T follicular helper cell (primary cell): ENCODE measurements at places on chromosomes 5 and 9.
A peak's percentile ranks its signal among the peaks of the same experiment; 100 is the strongest.

DNA sequence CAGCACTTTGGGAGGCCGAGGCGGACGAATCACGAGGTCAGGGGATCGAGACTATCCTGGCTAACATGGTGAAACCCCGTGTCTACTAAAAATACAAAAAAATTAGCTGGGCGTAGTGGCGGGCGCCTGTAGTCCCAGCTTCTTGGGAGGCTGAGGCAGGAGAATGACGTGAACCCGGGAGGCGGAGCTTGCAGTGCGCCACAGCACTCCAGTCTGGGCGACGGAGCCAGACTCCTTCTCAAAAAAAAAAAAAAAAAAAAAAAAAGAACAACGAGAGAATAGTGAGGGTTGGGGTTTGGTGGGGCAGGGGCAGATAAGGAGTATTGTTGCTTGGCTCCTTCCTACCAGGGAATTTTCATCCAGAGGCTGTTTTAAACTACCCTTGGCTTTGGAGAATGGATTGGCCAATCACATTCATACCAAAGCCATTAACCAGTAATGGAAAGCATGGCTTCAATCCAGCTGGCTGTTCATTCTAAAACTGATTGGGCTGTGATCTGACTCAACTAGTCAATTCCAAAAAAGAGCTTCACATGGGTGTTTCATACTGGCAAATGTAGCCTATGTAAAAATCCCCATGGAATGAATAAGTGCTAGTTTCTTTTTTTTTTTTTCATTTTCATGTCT is 64.4 kb downstream of the PLCXD3 start:
- no peak for DNase-seq

GRCh38 chr5:143922718-143923117 is 110.8 kb downstream of the HMHB1 start:
- DNase-seq: no peak

- no peak for DNase-seq
Observed at GRCh38 chr5:6350277-6351090, 27.9 kb downstream of the MED10 start.

GRCh38 chr5:149223081-149223848 is 48.4 kb upstream of the AFAP1L1 start:
- DNase-seq: no peak

GRCh38 chr9:98993570-98993945 is 49.9 kb downstream of the COL15A1 start:
- DNase-seq: no peak

DNA sequence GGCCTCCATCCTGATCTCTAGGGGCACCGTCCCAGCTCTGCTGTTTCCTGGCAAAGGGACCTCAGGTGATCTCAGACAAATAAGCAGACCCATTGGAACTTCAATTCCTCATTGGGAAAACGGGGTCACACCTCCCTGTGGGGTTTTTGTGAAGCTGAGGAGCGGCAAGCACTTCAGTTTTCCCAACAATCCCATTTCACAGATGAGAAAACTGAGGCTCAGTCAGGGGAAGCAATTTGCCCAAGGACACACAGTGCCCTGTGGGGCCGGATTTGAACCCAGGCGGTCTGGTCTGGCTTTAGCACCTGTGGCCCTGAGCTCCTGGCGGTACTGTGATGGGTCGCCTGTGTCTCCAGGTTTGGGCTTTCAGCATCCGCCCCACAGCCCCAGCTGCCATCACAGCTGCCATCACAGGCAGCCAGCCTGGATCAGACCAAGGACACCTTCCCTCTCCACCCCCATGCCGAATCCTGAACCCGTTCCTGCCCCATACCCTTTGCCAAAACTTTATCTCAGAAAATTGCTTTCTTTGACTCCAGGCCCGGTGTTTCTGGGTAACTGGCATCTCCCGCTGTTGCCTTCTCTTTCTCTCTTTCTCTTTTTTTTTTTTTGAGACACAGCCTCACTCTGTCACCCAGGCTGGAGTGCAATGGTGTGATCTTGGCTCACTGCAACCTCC is 26.4 kb downstream of the NCS1 start:
- no peak for DNase-seq

DNA sequence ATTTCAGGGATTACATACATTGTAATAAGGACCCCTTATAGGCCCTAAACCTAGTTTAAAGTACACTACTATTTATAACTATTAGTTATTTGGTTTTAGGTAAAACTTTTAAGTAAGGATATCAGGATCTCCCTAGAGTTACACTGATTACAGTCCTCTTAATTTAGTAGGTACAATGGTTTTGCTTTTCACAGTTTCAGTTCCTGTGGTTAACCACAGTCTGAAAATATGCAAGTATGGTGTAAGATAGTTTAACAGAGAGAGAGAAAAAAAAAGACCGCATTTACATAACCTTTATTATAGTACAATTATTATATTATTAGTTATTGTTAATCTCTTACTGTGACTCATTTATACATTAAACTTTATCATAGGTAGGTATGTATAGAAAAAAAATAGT is 725.3 kb upstream of the PTPRD start:
- DNase-seq: no peak

- DNase-seq: no peak
Observed at GRCh38 chr9:36748322-36748899, 175.7 kb downstream of the MELK start.

DNA sequence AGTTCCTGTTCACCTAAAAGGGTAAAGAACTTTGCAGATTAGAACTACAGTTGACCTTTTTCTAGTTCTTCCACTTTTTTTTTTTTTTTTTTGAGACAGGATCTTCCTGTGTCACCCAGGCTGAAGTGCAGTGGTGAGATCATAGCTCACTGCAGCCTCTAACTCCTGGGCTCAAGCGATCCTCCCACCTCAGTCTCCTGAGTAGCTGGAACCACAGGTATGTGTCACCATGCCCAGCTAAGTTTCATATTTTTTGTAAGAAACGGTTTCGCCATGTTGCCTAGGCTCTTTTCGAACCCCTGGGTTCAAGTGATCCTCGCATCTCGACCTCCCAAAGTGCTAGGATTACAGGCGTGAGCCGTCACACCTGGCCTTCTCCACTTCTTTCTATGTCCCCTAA is 39.7 kb upstream of the TNFAIP8 start:
- DNase-seq: no peak

GRCh38 chr5:35856765-35857351 is at the start of gene IL7R:
Gene IL7R, plus strand, starts transcription at chr5:35856891. Its CDS starts 87 bp downstream, at chr5:35856978.
- DNase-seq: no peak

DNA sequence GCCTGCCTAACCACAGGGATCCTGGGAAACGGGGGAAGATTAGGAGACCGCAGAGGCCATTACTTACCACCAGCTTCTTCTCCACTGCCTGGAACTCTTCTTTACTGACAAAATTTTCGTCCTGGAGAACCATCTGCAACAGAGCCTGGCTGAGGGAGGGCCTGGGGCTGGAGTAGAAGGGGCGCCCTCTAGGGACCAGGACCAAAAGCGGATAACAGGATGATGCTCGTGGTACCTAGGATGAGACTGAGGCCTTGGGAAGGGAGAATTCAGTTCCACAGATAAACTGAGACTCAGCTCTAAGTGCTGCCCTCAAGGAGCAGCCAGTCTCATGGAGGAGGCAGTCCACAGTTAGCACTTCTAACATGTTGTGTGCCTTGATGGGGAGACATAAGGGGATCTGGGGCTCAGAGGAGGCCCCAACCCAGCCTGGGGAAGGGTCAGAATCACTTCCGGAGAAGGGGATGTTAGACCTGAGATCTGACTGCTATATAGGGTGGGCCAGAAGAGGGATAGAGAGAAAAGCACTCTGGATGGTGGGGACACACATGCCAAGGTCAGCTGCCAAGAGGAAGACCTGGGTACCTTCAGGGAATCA is 1.2 kb downstream of the SPATA24 start:
- no peak for DNase-seq

- peak; percentile 20 for DNase-seq
Observed at GRCh38 chr9:133534346-133535291, at the start of gene ADAMTSL2. Gene ADAMTSL2, plus strand, starts transcription at chr9:133534704. Its CDS starts 2,009 bp downstream, at chr9:133536713.

DNA sequence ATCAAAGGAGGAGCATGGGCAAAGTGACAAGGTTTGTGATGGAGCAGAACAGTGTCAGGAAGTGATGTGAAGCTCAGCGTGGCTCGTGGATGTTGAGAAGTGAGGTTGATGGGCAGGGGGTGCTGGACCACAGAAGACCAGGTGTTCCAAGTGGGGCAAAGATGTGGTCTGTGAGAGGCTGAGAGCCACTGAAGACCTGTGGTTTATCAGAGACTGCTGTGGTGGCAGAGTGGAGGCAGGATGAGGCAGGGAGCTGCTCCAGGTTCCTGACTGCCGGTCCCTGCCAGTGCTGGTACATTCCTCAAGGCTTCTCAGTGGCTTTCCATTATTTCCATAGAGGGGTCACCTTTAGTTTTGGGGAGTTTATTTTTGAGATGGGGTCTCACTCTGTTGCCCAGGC is 19.1 kb downstream of the PALM2AKAP2 start:
- no peak for DNase-seq

DNA sequence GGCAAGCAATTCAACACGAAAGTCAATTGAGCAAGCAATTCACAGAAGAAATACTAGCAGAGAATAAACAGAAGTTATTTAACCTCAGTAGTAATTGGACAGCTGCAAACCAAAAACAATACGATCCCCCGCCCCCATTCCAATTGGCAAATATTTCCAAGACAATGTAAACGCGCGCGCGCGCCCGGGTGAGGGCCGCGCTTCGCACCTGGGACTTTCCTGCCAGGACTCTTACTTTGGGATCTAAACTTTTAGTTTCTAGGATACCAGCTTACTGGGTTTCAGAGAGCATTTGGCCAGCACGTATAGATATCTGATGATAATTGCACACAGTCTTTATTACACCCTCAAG is 8.6 kb downstream of the RUFY1 start:
- DNase-seq: no peak

GRCh38 chr9:131545003-131545785 is at the start of gene PRRT1B:
Gene PRRT1B, plus strand, starts transcription at chr9:131545523. Its CDS starts 93 bp downstream, at chr9:131545616.
- no peak for DNase-seq

DNA sequence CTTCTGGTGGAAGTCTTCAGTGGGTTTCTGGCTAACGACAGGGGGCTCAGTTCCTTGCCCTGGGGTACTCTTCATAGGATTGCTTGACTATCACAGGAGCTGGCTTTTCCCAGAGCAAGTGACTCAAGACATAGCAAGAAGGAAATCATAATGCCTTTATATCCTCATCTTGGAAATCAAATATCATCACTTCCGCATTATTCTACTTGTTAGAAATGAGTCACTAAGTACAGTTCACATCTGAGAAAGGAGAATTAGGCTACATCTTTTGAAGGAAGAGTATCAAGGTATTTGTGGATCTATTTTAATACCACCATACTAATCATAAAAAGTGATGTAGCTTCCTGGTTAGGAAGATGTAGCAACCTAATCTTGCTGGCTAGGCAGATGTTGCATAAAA is 148.2 kb upstream of the RAI14 start:
- no peak for DNase-seq

DNA sequence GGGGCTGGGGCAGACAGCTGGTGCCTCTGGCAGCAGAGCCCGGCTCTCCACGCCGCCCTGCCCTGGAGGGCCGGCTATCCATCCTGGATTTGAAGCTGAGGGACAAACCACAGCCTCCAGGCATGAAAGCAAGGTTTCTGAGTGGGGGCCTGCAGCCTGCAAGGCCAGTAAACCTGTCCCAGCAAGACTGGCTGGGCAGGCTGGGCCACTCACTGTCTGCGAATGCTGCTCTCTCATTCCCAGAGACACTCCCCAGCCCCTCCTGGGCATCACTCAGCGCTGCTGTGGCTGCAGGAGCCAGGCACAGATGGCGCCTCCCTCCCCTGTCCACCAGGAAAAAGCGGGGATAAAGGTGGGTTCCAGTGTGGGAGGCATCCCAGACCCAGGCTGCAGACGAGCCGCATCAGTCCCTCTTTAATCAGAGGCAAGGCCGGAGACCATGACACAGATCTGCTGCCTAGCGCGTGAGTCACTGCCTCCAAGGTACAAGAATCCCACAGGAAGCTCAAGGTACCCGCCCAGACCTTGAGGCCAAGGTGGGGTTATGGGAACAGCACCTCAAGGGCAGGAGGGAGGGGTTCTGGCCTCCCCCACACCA is 118.0 kb downstream of the VAV2 start:
- no peak for DNase-seq

GRCh38 chr5:59065554-59065953 is 482.7 kb downstream of the RAB3C start:
- no peak for DNase-seq
